ENCODE measurements at places on chromosomes 6 and 20.
A peak's percentile ranks its signal among the peaks of the same experiment; 100 is the strongest.

- DNase-seq: no peak
Measured at GRCh38 chr20:32764005-32764960, 2.1 kb downstream of the DNMT3B start.

GRCh38 chr20:47205577-47206123 lies 150.8 kb downstream of the ZMYND8 start:
- DNase-seq: peak; percentile 85

- DNase-seq: no peak
Measured at GRCh38 chr20:18430172-18430826, 36.5 kb downstream of the DZANK1 start.

GRCh38 chr6:14423330-14423729 lies 305.8 kb downstream of the CD83 start:
- DNase-seq: no peak

GRCh38 chr6:149211046-149211571 lies 106.4 kb upstream of the TAB2 start:
- DNase-seq: peak; percentile 57

GRCh38 chr20:63497138-63497945 lies 1.5 kb downstream of the EEF1A2 start:
- no peak for DNase-seq

- DNase-seq: no peak
Measured at GRCh38 chr20:51389543-51390264, 152.8 kb downstream of the NFATC2 start.

DNA sequence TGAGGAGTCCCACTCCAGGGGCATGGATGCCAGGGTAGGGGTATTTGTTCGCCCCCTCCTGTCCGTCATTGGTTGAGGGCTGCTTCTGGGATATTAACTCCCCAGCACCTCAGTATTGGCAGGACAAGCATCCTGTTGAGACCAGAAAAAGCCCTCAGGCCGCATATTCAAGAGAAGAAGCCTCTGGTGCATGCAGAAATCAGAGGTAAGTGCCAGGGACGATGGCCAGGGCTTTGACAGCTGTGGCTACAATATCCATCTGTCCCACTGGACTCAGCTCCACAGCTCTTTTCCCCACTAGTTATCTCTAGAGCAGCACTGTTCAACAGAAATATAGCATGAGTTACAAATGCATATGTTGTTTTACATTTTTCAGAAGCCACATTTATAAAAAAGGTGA lies 651.3 kb downstream of the KIF16B start:
- no peak for DNase-seq

GRCh38 chr6:88565836-88566235 lies 397.6 kb downstream of the RNGTT start:
- no peak for DNase-seq

- DNase-seq: no peak
Measured at GRCh38 chr6:2733324-2733723, 17.4 kb downstream of the MYLK4 start.

DNA sequence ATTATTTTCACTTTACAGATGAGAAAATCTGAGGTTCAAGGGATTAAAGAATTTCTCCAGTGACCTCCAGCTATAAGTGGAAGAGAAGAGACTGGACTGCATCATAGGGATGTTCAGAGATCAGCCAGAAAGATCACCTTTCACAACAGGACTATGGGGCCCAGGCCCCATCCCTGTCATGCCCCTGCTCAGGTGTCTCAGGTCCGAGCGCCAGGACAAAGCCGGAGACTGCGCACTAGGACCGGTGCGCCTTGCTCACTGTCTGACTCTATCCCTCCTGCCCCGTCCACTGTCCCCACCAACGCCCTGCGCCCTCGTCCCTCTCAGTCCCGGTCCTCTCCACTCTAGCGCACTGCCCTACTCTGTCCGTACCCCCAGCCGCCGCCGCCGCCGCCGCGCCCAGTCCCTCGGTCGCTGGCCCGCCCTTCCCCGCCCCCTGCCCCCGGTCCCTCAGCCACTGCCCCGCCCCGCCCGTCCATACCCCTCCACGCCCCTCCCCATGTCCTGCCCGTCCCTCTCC lies 521 bp upstream of the RAD21L1 start:
- DNase-seq: peak; percentile 92

DNA sequence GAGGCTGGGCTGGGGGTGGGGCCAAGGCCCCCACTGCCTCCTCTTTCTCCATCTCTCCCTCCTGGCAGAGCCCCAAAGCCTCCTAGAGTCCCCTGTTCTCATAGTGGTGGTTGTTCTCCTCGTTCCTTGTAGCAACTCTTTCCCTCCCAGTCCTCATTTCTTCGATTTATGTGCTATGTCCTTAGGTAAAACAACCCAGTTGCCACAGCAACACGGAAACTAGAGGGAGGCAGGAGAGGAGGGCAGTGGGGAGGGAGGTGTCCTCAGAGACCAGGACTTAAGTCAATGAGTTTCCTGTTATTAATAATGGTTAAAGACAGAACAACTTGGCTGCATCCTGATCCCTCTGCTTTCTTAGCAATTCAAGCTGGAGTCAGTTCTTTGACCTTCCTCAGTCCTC lies 161.0 kb downstream of the INSM1 start:
- no peak for DNase-seq

All from NCI-H146 (cell line).